H1 (cell line): ENCODE measurements at places on chromosomes 2 and 18. TPM values are rescaled to one million over a fixed set of nuclear protein-coding genes. Genes with fewer than 3 reads are reported as not detected.

SIGLEC15 gene
- 0.37 and 0.54 TPM in 2 replicates for total RNA-seq

ASAP2 gene
- total RNA-seq = 16.6 and 18.7 TPM in 2 replicates

CGREF1 gene
- 3.4 and 3.5 TPM in 2 replicates for total RNA-seq

PLEK gene
- not detected in 2 replicates for total RNA-seq

TEKT4 gene
- total RNA-seq = not detected in 2 replicates

CRACDL gene
- total RNA-seq = 0.07 and 0.50 TPM in 2 replicates

KIF1A gene
- total RNA-seq = 267 and 281 TPM in 2 replicates

RFX8 gene
- total RNA-seq = 0.60 and 1.3 TPM in 2 replicates

FAP gene
- not detected in 2 replicates for total RNA-seq

RAD51AP2 gene
- 0.08 and 0.20 TPM in 2 replicates for total RNA-seq

CCDC141 gene
- 21.4 and 21.6 TPM in 2 replicates for total RNA-seq

GRCh38 chr2:201784563-201784962 lies 3.8 kb upstream of the ALS2 start:
- peaks cover 6% of the 10 kb centered on the region; the same call in 1 of the 2 replicates for H3K4me1 ChIP-seq
- H3K27ac ChIP-seq = no peak overlapping the region
- H3K4me3 ChIP-seq = no peak overlapping the region

DNA sequence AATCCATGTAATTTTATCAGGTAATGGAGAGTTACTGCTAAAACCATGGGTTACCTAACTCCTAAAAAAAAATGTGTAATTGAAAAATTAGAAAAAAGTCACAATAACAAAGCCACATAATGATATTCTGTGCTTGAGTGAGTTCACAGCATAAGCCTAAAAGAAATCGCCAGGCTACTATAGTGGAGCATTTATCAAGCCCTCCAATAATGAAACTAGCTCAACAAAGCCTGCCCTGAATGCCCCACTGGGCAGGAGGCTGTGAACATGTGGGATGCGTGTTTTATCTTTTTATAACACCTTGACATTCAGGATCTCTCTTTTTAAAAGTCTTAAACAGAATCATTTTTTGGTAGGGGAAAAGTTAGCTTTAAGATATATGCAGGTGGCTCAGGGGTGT lies 86.3 kb downstream of the KCTD18 start:
- no peak for DNase-seq
- H3K27ac ChIP-seq = no peak overlapping the region
- 0 out of 2 replicates have a peak, but pooled peaks cover 2% of the 10 kb centered on the region for H3K4me1 ChIP-seq
- H3K27me3 ChIP-seq = no peaks in the 10 kb centered on the region
- peaks cover 3% of the 10 kb centered on the region; the same call in 1 of the 2 replicates for H3K36me3 ChIP-seq

GRCh38 chr2:141513853-141514252 lies 617.0 kb downstream of the LRP1B start:
- H3K27me3 ChIP-seq = no peaks in the 10 kb centered on the region
- no peak overlapping the region for H3K4me3 ChIP-seq
- H3K4me1 ChIP-seq = no peaks in the 10 kb centered on the region

DNA sequence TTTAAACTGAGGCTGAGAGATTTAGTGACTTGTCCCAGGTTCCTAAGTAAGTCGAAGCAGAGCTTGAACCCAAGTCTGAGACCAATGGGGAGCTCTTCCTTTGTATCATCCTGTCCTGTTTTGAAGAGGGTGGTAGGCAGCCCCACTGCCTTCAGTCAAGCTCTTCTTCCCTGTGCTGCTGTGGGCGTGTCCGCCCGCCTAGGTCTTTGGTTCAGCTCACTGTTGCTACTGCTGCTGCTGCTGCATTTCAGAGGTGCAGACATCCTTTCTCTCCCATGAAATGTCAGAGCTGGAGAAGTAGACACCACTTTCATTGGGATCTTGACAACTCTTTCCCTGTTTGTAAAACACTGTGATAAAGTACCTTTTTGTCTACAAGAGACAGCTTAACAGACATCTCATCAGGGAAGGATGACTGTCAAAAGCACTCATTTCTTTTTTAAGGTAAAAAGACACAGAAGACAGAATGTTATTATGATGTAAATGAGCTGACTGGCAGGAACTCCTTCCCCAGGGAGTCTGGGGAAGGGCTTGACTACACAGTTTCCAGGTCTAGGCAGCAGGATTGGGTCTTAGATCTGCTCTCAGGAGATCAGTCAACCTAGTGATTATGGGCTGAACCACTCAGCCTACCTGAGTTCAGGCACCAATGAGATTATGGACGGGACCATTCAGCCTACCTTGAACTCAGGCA lies 91.7 kb upstream of the TRIB2 start:
- no peaks in the 10 kb centered on the region for H3K27me3 ChIP-seq
- H3K27ac ChIP-seq = no peak overlapping the region
- peak; percentile 17 for DNase-seq
- H3K4me1 ChIP-seq = peaks cover 4% of the 10 kb centered on the region; the same call in 1 of the 2 replicates
- H3K36me3 ChIP-seq = no peaks in the 10 kb centered on the region

- H3K36me3 ChIP-seq = no peaks in the 10 kb centered on the region
- H3K4me1 ChIP-seq = peaks cover 1% of the 10 kb centered on the region
- no peak overlapping the region for H3K27ac ChIP-seq
- no peaks in the 10 kb centered on the region for H3K27me3 ChIP-seq
- no peak overlapping the region for H3K4me3 ChIP-seq
- no peak for DNase-seq
Observed at GRCh38 chr2:98778151-98778550, 47.2 kb upstream of the MGAT4A start.

DNA sequence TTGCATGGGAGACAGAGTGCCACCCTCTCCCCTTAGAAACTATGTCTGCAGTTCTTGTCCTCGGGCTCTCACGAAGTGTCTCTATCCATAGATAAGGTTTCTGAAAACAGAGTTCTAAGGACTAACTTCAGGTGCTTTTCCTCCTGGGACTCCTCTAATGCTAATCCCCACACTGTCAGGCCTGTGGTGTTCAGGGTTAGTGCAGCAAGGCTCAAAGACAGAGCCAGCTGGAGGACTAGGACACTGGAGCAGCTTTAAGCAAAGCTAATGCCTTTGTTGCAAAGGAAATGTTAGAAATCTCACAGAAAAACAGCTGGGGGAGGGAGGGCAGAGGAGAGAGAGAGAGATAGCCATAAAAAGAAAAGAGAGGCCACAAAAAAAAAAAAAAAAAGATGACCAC lies 824.0 kb upstream of the FSHR start:
- DNase-seq = no peak
- H3K36me3 ChIP-seq = no peaks in the 10 kb centered on the region
- no peak overlapping the region for H3K27ac ChIP-seq

DNA sequence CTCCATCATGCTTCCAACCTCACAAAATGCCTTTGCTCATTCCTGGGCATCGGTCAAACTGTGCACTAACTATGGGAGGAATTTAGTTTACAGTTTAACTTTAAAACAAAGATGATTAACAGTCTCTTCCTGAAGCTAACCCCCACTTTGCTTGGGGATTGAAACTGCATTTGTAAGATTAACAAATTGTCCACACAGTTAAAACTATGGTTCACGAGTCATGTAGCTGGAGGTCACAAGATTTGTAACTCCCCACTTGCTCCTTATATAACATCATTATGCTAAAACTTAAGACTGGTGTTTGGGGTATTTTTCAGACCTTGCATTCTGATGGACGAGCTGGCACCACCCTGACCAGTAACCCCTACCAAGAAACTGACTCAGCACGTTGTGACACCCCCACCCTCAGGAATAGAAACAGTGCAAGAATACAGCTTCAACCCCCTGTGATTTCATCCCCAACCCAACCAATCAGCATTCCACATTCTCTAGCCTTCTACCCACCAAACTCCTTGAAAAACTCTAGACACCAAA lies 252.3 kb downstream of the MBD5 start:
- no peak overlapping the region for H3K4me3 ChIP-seq
- no peaks in the 10 kb centered on the region for H3K4me1 ChIP-seq

GRCh38 chr2:228866781-228867180 lies 404.3 kb downstream of the PID1 start:
- no peak overlapping the region for H3K27ac ChIP-seq
- H3K36me3 ChIP-seq = no peaks in the 10 kb centered on the region
- DNase-seq = no peak

DNA sequence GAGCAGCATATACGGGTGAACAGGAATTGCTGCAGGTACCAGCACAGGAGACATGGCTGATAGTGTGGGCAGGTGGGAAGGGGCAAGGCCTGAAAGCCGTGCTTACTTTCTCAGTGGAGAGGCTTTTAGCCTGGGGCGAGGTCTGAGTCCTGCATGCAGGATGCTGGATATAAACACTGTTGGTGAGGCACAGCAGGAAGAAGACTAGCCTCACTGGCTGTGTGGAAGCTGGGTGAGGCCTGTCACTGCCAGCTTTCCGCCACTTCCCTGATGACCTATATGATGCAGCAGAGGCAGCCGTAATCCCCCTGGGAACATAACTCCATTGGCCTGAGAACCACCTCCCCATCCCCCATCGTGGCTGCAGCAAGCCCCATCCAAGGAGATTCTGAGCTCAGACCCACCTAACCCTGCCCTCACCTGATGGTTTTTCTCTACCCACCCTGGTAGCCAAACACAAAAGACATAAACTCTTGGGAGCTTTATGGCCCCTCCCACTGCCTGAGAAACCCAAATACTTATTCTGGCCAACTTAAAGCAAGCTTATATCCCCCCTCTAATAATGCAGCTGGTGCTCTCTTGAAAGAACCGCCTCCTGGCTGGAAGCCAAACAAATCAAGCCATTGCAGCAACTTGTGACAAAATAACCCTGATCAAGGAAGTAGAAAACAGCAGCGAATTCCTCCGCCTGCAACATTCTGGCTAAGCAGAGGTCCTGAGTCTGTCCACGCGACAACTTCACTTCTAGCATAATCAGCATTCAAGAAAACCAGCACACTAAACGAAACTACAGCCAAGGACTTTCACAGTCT lies 54.6 kb upstream of the DSC1 start:
- no peaks in the 10 kb centered on the region; the same call in 1 of the 2 replicates for H3K4me1 ChIP-seq
- H3K27me3 ChIP-seq = no peaks in the 10 kb centered on the region
- no peak for DNase-seq
- no peak overlapping the region for H3K27ac ChIP-seq

- peaks cover 51% of the 10 kb centered on the region for H3K27me3 ChIP-seq
- no peak overlapping the region for H3K27ac ChIP-seq
- H3K4me1 ChIP-seq = peaks cover 7% of the 10 kb centered on the region
- no peak overlapping the region for H3K4me3 ChIP-seq
- no peak for DNase-seq
Observed at GRCh38 chr2:44997963-44998362, 11.3 kb downstream of the SIX2 start.

DNA sequence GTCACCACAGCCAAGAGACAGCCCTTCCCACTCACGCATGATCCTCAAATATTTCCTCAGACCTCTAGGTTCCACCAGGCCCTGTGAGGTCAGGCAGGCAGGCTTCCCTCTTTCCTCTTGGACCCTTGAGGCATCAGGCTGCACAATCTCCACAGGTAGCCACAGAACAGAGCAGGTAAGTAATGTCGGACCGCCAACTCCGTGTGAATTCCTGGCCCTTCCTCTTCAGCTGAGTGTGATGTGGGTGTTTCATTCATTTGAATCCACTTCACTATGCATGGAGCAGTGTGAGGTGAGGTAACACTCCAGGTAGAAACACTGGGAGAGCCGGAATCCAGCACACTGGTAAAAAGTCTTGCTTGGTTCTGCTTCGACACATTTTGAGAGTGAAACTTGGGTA lies 44.0 kb downstream of the MRPL35 start:
- H3K36me3 ChIP-seq = no peaks in the 10 kb centered on the region
- H3K4me3 ChIP-seq = no peak overlapping the region
- H3K27me3 ChIP-seq = no peaks in the 10 kb centered on the region
- no peaks in the 10 kb centered on the region for H3K4me1 ChIP-seq
- no peak overlapping the region for H3K27ac ChIP-seq

GRCh38 chr2:26584191-26584590 lies 57.0 kb downstream of the CIB4 start:
- H3K4me3 ChIP-seq = no peak overlapping the region
- no peaks in the 10 kb centered on the region for H3K36me3 ChIP-seq
- H3K4me1 ChIP-seq = no peaks in the 10 kb centered on the region
- H3K27me3 ChIP-seq = no peaks in the 10 kb centered on the region; the same call in 1 of the 2 replicates

- no peaks in the 10 kb centered on the region for H3K4me1 ChIP-seq
- H3K4me3 ChIP-seq = no peak overlapping the region
- no peaks in the 10 kb centered on the region for H3K36me3 ChIP-seq
Observed at GRCh38 chr2:12495247-12495868, 221.4 kb upstream of the TRIB2 start.

GRCh38 chr2:218517434-218518206 lies 50.5 kb downstream of the USP37 start:
- H3K4me3 ChIP-seq = no peak overlapping the region
- no peaks in the 10 kb centered on the region for H3K27me3 ChIP-seq
- no peak overlapping the region for H3K27ac ChIP-seq
- H3K36me3 ChIP-seq = no peaks in the 10 kb centered on the region
- no peaks in the 10 kb centered on the region for H3K4me1 ChIP-seq
- DNase-seq = no peak

DNA sequence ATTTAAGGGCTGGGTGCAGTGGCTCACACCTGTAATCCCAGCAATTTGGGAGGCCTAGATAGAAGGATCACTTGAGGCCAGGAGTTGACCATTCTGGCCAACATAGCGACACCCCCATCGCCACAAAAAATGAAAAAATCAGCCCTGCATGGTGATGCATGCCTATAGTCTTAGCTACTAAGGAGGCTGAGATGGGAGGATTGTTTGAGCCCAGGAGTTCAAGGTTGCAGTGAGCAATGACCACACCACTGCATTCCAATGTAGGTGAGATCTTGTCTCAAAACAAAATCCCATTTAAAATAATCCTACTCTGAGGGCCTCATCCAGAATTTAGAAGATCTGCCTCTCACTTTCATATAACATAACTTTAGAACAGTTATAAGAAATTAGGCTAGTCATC lies 2.7 kb upstream of the SERTAD2 start:
- H3K36me3 ChIP-seq = no peaks in the 10 kb centered on the region
- no peak overlapping the region for H3K4me3 ChIP-seq
- H3K4me1 ChIP-seq = peaks cover 10% of the 10 kb centered on the region
- DNase-seq = no peak

DNA sequence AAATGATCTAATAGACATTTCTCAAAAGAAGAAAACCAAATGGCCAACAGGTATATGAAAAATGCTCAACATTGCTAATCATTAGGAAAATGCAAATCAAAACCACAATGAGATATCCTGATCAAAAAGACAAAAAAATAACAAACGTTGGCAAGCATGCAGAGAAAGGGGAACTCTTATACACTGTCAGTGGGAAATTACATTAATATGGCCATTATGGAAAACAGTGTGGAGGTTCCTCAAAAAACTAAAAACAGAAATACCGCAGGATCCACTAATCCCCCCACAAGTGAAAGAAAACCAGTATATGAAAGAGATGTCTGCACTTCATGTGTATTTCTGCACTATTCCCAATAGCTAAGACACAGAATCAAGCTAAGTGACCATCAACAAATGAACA lies 57.7 kb upstream of the CTIF start:
- H3K4me1 ChIP-seq = no peaks in the 10 kb centered on the region
- no peaks in the 10 kb centered on the region for H3K36me3 ChIP-seq
- H3K4me3 ChIP-seq = no peak overlapping the region
- DNase-seq = no peak
- H3K27ac ChIP-seq = no peak overlapping the region
